ENCODE measurements at places on chromosomes 7 and 10.

- peak; percentile 61 for DNase-seq
Measured at GRCh38 chr10:89301721-89302445, at the start of gene IFIT2. Gene IFIT2, plus strand, starts transcription at chr10:89302046. Its CDS starts 78 bp downstream, at chr10:89302124.

DNA sequence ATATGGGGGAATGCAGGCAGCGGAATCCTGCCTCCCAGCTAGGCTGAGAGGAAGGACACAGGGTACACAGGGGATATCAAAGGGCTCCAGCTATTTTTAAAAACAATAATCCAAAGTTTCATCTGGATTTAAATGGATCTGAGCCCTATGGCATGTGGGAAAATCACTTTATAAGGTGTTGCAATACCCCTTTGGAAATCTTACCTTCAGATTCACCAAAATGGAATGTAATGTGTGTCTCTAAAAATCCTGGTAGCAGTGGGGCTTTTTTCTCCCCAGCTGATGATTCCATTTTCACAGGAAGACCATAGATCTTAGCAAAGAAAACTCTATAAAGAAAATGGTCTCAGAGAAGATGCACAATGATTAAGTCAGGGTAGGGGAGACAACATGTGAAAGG, 722.2 kb downstream of the PARD3 start:
- DNase-seq, result peak; percentile 76

- no peak for DNase-seq
Measured at GRCh38 chr10:71221586-71222202, 9.3 kb downstream of the UNC5B start.

DNA sequence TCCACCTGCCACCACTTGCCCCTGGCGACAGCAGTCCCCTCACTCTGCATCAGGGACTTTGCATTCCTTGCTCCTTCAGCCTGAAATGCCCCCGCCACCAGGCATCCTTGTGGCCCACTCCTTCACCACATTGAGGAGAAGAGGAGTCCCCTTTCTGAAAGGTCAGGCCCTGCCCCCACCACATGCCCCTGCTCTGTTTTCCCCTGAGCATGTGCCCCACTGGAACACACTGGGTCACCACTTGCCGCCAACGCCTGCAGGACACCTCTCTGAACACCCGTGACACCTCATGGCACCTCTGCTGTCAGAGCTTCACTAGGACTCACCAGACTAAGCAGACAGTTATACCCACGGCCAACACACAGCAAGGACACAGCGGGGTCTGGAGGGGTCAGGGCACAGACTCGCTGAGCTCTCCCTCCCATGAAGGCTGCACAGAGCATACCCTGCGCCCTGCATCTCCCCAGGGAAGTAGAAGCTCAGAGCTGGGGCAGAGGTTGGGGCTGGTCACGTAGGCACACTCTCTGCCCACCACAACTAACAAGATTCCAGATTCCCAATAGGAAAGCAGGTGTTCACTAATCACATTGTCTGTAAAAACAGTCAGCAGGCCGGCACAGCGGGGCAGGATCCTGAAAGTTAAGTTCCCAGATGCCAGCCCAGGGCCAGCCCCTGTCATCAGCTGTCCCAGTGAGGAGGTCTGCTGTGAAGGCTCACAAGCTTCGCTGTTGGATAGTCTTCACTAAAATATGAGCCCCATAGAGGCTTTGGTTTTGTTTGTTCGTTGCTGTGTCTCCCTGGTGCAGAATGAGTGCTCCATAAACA, 5.8 kb upstream of the AOC1 start:
- no peak for DNase-seq

DNA sequence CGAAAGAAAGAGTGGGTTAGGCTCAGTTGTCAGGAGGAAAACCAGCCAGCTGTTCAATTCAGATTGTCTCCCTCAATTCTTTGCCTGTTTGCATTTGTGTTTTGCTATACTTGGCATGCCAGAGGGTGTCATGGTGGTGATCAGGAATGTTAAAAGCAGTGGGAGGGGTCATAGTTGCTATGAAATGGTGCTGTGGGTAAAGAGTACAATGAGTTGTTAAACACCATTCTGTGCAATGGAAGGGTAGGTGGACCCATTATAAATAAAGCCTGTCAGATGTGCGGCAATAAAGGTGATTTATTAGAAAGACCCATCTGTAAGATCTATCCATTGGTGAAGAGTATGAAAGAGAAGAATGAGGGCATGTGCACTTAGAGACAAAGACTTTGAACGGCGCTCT, 82.2 kb downstream of the MRPL32 start:
- DNase-seq, result no peak

GRCh38 chr7:18414885-18415284, 80.7 kb upstream of the HDAC9 start:
- DNase-seq, result no peak

DNA sequence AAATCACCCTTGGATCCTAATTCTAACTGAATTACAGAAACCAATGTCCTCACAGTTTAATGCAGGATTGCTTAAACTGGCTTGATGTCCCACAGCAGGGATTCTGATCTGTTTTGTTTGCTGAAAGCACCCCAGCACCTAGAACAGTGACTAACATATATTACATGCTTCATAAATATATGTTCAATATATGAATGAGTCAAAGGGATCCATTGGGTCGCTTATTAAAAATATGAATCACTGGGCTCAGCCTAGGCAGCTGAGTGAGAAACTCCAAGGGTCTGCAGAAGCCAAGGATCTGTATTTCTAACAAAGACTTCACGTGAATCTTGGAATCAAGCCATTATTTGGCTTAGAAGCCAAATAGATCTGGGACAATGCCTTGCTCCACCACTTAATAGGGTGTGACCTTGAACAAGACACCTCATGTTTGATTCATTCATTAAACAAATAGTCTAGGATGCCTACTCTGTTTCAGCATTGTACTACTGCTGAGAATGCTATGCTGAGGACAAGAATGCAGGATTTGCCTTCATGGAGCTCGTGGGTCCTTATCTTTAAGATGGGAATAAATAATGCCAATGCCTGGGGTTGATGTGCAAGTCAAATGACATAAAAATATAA, 103.4 kb upstream of the DLX6 start:
- no peak for DNase-seq

GRCh38 chr7:22611758-22612079, 111.7 kb upstream of the STEAP1B start:
- no peak for DNase-seq

GRCh38 chr7:52146871-52147634, 830.4 kb upstream of the COBL start:
- no peak for DNase-seq

GRCh38 chr10:133087679-133088178, at the start of gene ADGRA1:
Gene ADGRA1, plus strand, starts transcription at chr10:133087924. Its CDS starts 986 bp downstream, at chr10:133088910.
- no peak for DNase-seq

- DNase-seq, result no peak
Measured at GRCh38 chr7:68088879-68089278, 1092.2 kb downstream of the TYW1 start.

DNA sequence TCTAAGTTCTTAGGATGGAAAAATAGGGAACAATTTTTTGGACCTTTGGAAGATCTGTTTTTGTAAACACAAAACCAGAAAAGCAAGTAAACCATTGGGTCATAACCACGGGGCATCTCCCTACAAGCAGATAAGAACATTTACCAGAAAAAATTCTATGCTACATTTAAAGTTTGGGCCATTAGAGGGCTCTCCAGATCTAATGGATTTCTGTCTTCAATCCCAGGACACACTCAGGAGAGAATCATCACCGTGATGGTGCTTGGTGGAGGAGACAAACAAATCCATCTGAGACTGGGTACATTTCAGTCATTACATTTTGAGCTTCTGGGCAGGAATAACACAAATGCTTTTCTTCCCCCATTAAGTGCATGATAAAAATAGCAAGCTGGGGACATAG, 178.4 kb upstream of the TARP start:
- peak; percentile 69 for DNase-seq

DNA sequence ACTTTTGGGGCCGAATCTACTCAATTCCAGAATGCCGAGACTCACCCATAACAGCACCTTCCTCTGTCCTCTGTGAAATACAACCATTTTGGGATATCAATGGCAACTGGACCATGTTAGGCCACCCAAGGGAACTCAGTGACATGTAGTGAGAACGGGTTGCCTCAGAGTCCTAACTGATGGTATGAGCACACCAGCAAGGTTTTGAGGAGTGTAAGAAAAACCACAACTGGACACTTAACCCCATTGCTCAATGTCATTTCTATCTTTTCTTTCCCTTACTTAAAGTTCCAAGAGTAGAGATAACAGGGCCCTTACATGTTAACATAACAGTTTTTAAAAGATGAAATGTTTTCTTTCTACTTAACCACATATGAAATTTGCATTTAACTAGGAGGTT, 67.1 kb downstream of the TNS3 start:
- DNase-seq, result no peak

- DNase-seq, result no peak
Measured at GRCh38 chr7:128934361-128935341, 3.1 kb upstream of the IRF5 start.

DNA sequence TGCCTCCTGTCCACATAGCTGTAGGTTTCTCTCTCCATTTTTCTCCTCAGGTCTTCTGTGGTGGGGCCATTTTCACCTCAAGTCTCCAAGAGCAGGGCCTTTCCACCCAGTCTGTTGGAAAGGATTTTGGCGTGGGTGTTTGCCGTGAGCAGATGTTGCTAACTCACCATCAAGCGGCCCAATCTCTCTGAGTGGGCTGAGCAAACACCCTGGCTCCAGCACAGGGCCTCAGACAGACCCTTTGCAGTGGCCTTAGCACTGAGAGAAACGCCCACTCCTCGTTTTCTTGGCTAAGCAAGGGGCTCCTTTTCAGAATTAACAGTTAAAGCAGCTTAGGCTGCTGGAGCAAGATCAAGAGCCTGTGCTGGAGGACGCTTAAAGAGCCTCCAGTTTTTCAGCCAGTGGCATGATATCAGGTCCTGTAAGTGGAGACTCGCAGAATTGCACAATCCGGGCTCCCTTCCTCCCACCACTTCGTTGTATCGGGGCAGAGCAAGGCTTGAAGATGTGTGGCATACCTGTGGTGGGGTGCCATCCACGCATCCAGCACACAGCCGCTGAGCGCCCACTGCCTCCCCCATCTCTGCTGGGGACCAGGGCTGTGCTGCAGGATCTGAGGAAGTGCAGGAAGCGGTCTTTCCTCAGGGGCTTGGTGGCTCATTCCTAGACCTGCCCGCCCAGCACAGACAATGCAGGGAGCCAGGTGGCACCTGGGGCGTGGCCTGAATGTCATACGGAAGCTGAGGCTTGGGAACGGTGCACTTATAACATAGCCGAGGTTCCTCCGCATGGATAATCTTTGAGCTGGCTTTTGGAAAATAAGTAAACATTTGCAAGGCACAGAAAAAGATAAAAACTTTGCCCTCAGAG, 142.7 kb downstream of the ADARB2 start:
- no peak for DNase-seq

GRCh38 chr7:157011333-157012112, 1.1 kb upstream of the MNX1 start:
- no peak for DNase-seq

DNA sequence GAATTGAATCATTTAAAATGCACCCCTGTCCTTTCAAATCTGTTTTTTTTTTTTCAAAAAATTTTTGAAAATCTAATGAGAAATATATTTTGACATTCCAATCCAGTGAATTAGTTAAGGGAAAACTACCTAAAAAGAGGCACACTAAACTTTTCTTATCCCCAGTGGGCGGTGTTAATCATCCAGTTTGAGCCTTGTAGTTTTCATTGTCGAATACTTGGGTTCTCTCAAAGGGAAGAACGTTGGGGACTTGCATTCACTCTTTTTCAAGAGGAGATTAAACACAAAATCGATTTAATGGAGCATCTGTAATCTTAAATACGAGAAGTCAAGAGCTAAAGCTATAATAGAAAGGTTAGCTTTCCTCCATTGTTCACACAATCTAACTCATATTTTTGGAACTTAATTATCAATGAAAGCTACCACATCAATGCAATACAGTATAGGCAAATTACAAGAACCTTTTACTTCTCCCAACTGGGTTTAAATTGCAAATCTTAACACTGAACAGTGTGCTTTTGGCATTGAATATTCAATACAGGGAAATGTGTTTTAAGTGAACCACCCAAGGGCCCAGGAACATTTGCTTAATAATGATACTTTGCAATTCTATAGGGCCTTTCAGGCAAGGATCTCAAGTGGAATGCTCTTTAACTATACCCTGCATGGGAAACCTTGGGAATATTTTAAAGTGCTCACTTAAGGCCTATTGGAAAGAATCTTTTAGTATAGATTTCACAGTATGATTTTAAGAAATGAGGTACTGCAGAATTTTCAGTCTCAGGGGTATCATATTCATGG, 13.1 kb upstream of the SP8 start:
- DNase-seq, result no peak

DNA sequence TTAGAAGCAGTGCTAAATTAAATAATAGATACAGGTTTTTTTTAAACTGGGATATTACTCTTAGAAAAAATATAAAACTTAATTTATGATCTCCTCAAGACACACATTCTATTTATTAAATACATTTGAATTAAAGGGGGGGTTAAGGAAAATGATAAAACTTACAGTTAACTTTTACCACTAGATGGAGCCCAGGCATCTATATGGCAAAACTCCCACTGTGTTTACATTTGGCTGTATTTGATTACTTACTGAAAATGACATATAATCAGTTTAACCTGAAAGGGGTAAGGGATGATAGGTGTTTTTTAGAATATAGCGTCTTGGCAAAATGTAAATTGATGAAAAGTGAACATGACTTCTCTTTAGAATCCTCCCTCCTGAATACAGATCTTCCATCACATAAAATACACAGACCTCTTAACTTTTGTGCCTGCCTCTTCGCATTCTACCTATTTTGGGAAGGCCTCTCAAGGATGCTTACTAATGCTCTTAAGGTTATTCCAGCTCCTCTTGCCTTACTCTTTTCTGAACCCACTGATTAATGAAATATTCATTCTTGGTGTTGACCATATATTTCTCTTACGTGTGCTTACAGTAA, 235.7 kb downstream of the AGMO start:
- peak; percentile 39 for DNase-seq

DNA sequence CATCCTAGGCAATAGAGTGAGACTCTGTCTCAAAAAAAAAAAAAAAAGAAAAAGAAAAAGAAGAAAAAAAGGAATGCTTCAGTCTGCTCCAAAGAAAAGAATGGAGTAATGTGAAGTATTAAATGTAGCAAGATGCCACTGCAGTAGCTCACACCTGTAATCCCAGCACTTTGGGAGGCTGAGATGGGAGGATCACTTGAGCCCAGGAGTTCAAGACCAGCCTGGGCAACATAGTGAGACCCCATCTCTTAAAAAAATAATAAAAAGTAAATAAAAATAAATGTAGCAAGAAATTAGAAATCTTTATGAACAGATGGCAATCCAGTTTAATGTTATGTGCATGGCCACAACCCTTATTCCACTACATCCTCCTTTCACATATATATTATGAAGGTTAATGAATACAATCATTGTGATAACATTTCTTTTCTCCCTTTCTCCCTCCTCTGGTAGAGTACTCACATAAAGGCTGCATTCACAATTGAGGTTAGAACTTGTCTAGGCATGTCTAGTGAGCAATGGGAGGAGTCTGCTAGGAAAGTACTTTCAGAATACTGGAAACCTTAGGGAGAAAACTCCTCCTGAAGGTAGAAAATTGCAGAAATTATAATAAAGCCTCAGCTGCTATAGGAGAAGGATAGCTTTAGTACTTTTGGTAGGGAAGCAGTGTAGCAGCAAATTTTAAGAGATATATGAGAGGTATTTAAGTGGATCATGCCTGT, 20.4 kb downstream of the KLLN start:
- DNase-seq, result peak; percentile 76

GRCh38 chr7:116854132-116854531, 8.3 kb upstream of the CAPZA2 start:
- DNase-seq, result no peak

GRCh38 chr10:126041804-126042231, 145.5 kb downstream of the FANK1 start:
- no peak for DNase-seq

- no peak for DNase-seq
Measured at GRCh38 chr7:108314049-108314448, 142.2 kb downstream of the NRCAM start.
